ENCODE measurements at places on chromosomes 5 and 9.

- DNase-seq, result no peak
Observed at GRCh38 chr5:178996156-178996555, 1.0 kb upstream of the GRM6 start.

- DNase-seq, result no peak
Observed at GRCh38 chr5:116637149-116637740, 62.6 kb upstream of the SEMA6A start.

DNA sequence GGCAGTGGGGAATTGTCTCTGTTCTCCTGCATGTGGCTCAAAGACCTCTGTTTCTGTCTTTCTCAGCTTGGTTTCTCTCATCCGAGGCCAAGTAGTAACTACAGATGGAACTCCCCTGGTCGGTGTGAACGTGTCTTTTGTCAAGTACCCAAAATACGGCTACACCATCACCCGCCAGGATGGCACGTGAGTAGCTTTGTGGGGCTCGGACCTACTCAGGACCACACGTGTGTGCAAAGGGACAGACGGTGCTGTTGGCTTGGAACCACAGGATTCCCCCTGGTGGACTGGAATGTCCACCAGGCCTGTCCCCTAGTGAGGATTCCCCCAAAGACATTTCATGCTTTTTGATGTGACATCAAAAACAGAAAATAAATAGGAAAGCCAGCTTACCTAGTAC is 96.3 kb upstream of the WWC1 start:
- DNase-seq, result no peak

DNA sequence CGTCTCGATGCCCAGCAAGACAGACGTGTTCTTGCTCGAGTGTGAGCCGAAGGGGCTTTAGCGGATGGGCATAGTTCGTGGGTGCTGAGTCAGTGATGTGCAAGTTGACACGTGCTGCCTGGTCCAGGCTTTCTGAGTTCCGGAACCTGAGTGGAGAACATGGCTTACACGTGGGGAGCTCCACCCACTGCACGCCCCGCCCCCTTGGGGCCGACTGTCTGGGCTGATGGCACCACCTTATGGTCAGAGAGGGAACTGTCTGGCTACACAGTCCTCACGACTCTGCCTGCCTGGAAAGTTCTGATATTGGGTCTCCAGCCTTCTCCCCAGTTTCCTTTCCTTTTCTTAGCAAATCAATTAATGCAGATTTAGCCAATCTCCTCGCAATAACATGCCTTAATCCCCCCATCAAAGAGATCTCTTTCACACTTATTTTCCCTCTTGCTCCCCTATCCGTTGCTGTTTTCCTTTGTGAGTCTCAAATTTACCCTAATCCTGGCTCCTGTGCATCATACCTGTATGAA is 3.8 kb upstream of the STC2 start:
- DNase-seq, result peak; percentile 19

DNA sequence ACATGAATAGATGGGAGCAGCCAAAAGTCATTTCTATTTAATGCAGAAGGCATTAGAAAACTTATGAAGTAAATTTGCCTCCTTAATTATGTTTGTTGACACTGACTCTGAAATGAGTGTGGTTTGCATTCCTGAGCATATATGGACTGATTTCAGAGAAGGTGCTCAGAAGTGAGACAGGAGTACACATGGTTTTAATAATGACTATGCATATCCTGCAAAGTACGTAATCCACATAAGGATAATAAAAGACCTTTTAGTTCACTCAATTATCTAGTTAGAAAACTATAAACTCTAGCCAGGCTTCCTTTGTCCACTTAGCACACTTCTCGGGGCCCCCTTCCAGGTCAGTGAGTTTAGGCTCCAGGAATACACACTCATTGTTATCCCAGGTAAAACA is 75.7 kb upstream of the SNX2 start:
- DNase-seq, result no peak

- no peak for DNase-seq
Observed at GRCh38 chr5:162096448-162096847, 28.9 kb downstream of the GABRG2 start.

All from NCI-H1092 (cell line).